Anterior cingulate cortex (tissue), 58 donors: ENCODE measurements at places on chromosomes 4 and X.

GRCh38 chr4:42018451-42018850 is 28.1 kb downstream of the SLC30A9 start:
- DNase-seq: no peak

DNA sequence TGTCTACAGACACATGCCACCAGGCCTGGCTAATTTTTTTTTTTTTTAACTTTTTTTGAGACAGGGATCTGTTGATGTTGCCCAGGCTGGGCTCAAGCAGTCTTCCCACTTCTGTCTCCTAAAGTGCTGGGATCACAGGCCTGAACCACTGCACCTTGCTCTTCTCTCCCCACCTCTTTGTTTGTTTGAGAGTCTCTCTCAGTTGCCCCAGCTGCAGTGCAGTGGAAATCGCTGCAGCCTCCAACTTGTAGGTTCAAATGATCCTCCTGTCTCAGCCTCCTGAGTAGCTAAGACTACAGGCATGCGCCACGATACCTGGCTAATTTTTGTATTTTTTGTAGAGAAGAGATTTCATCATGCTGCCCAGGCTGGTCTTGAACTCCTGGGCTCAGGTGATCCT is 115.6 kb downstream of the LARP7 start:
- DNase-seq: no peak

GRCh38 chr4:22962295-22962694 is 269.6 kb downstream of the GBA3 start:
- no peak for DNase-seq

DNA sequence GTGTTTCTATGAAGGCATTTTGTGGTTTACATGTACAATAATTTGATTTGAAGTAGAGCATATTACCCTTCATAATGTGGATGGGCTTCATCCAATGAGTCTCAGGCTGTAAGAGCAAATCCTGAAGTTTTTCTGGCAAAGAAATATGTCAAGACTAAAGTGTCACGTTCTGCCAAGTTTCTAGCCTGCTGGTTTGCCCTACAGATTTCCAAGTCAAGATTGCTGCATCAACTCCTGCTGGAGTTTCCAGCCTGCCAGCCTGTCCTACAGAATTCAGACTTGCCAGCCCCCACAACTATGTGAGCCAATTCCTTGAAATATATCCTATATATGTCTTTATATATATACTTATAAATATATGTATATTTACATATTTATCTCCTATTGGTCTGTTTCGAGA is 70.0 kb upstream of the RLIM start:
- no peak for DNase-seq

- no peak for DNase-seq
Measured at GRCh38 chr4:152176627-152177214, 359.2 kb downstream of the FBXW7 start.

DNA sequence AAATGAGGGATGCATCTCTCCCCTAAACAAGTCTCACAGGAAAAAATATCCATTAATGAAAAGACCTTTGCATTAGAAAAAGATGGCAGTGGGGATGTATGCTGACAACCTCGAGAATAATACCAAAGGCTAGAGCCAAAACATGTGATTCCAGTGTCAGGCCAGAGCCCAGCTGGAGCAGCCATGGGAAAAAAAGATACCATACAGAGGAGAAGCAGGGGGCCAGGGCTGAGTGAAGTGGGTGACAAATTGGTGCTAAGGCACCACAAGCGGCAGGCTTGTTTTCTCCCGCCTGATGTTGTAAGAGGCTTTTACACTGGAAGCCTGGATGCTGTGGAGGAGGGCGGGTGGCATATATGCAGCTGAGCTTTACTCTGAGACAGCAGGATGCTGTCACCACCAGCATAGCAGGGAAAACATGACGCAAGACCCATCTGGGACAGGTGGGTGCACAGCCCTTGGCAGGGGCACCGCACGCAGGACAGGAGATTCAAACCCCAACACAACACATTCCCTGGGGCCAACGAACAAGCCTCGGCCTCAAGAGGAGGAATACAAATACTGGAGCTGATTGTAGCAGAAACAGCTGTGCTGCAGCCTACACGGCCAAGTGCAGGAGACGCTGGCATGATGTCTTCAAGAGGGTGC is 91.9 kb downstream of the TSPAN5 start:
- peak; percentile 68 for DNase-seq

DNA sequence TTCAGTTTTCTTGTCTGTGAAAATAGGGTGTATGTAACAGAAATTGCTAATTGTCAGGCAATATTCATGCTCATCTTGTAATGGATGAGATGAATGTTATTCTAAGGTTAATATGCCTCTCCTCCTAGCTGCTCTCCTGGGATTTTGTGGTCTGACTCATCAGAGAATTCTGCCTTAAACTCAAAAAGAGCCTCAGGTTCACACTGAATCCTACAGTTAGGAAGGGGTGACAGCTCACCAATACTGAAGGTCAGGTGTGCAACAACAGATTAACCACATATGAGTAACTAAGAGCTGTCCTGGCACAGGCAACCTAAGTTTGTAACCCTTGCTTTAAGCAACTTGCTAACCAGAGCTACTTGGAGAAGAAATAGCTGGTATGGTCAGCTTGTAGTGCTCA is 197.7 kb downstream of the SPATA18 start:
- DNase-seq: no peak

- DNase-seq: no peak
Measured at GRCh38 chrX:44506678-44507077, 36.0 kb downstream of the FUNDC1 start.

GRCh38 chr4:46550471-46550870 is 160.5 kb upstream of the GABRA2 start:
- DNase-seq: no peak

GRCh38 chr4:148044912-148045352 is 313.0 kb downstream of the ARHGAP10 start:
- DNase-seq: no peak

DNA sequence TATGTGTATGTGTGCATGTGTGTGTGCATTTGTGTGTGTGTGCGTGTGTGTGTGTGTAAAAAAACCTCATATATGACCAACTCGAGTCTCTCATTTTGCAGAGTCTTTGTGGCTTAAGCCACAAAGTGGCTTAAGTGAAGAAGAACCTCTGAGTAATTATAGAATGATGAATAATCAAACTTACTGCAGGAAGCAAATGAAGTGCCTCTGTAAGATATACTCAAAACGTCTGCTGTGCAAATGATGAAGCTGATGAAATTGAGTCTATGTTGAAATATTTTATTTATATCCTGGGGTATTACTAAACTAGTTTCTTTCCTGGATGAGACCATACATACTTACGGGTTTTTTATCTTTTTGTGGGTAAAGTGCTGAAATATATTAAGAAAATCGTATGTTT is 1198.7 kb downstream of the PCDH7 start:
- DNase-seq: no peak

- DNase-seq: no peak
Measured at GRCh38 chr4:58491620-58492019, 1381.4 kb upstream of the IGFBP7 start.

- DNase-seq: no peak
Measured at GRCh38 chrX:24085101-24085500, 30.3 kb downstream of the EIF2S3 start.

GRCh38 chr4:129453524-129454200 is 357.7 kb downstream of the C4orf33 start:
- DNase-seq: no peak
